ENCODE measurements at places on chromosomes 11 and 22.

- no peaks in the 10 kb centered on the region for H3K27me3 ChIP-seq
- no peak for DNase-seq
- H3K27ac ChIP-seq, result no peak overlapping the region
- H3K4me1 ChIP-seq, result no peaks in the 10 kb centered on the region
- H3K36me3 ChIP-seq, result no peaks in the 10 kb centered on the region
These were observed 72.1 kb downstream of the LRRC32 start for GRCh38 chr11:76598426-76598839.

DNA sequence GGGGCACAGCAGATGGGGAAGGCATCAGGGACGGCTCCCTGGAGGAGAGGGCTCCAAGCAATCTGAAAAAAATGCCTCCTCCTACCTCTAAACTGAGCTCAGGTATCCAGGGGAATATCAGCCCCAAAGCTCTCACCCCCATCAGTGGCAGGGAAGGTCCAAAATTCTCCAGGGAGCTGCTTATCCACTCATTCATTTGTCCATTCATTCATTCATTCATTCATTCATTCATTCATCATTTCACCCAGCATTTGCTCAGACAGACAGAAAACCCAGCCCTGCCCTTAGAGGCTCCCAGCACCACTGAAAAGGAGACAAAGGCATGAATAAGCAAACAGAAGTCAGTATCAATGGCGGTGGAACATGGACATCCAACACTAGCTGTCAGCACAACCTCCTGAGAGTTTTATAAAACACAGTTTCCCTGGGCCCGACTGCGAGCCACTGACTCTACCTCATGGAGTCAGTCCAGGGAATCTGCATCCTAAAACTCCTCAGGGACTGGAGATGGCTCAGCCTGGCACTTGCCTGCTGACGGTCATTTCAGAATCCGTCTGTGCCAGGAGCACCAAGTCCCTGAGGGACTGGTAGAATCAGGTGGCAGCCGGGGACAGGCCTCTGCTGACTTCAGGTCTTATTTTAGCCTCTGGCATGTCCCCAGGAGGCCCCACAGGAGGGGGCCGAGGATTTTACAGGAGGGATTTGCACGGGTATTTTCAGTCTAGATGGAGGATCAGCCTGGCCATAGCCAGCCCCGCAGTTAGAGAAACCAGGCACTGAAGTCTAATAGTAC, 164.6 kb downstream of the MN1 start:
- no peak overlapping the region for H3K27ac ChIP-seq
- no peaks in the 10 kb centered on the region for H3K27me3 ChIP-seq
- no peak for DNase-seq
- H3K36me3 ChIP-seq, result no peaks in the 10 kb centered on the region
- H3K4me3 ChIP-seq, result no peak overlapping the region

GRCh38 chr22:44243761-44244160, 63.0 kb downstream of the PARVG start:
- H3K27ac ChIP-seq, result no peak overlapping the region
- peaks cover 6% of the 10 kb centered on the region for H3K27me3 ChIP-seq
- no peaks in the 10 kb centered on the region for H3K4me1 ChIP-seq
- no peak for DNase-seq

DNA sequence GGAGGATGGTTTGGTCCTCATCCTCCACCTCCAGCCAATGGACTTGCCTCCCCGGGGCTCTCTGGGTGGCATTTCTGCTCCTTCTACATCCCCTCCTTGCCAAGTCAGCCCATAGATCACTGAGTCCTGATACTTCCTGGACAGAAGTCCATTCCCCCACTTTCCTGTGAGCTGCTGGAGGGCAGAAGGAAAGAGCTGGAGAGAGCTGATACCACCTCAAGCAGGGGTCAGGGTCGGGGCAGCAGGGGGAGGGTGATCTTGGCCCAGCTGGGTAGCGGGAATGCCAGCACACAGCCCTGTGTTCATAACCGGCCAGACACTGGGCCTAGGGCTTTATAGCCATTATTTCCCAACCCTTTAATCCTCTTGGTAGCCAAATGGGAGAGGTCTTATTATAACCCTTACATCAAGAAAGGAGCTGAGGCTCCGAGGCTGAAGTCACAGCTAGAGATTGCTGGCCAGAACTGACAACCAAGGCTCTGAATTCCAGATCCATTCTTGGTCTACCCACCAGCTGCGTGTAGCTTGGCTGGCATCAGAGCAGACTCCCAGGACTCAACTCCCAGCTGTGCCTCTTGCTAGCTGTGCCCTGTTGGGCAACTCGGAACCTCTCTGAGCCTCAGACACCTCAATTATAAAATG, 39.9 kb downstream of the CD6 start:
- H3K4me3 ChIP-seq, result no peak overlapping the region
- H3K36me3 ChIP-seq, result peaks cover 94% of the 10 kb centered on the region
- no peak overlapping the region for H3K27ac ChIP-seq
- no peaks in the 10 kb centered on the region for H3K27me3 ChIP-seq
- H3K4me1 ChIP-seq, result peaks cover 35% of the 10 kb centered on the region

DNA sequence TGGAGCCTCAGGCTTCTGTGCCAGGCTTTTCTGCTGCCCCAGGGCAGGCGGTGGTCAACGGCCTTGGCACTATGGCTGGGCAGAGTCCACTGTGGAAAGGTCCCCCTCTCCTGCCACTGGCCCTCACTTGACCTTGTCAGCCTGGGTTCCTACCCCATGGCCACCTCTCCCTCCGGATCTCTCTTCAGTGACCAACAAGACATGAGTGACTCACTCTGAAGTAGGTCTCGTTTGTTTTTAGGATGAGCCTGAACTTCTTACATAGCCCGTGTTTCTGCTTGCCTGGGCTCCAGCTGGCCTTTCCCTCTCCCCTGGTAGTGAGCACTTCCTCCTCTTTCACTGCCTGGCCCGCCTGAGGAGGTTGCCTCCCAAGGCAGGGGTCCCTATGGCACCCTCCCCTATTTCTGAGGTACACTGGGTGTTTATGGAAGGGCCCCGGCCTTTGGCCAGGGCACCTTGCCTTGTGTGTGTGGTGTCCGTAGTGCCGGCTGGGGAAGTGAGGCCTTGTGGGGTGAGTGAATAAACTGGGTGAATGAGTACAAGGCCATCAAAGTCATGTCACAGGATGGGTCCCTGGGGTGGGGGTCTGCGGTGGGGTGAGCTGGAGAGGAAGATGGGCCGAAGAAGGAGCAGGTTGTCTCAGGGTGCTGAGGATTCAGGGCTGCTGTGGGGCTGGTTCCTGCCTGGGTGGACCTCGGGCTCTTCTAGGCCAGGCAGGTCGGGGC, 5.0 kb downstream of the SHANK3 start:
- H3K36me3 ChIP-seq, result no peaks in the 10 kb centered on the region
- no peak for DNase-seq
- peaks cover 22% of the 10 kb centered on the region for H3K27me3 ChIP-seq

DNA sequence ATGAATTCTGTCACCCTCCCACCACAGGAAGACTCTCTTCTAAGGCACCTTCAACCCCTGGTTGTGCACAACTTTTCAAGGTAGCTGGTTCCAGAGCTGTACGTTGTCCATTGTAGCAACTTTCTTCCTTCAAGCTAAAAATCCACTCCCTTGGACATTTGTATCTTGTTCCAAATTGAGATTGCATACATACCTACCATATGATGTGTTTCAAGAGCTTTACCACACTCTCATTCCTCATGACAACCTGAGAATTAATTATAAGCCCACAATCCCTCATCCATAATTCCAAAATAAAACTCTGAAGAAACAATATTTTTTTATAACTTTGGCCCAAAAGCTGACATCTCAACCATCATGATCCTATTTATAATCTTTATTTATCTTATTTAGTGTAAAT, 3.0 kb downstream of the OR52W1 start:
- H3K4me1 ChIP-seq, result peaks cover 18% of the 10 kb centered on the region
- H3K36me3 ChIP-seq, result no peaks in the 10 kb centered on the region
- no peak overlapping the region for H3K27ac ChIP-seq
- DNase-seq, result no peak
- no peak overlapping the region for H3K4me3 ChIP-seq

GRCh38 chr22:31089160-31090100, 8.3 kb downstream of the SMTN start:
- H3K27ac ChIP-seq, result no peak overlapping the region
- peak; percentile 30 for DNase-seq
- no peak overlapping the region for H3K4me3 ChIP-seq
- no peaks in the 10 kb centered on the region for H3K36me3 ChIP-seq
- H3K27me3 ChIP-seq, result no peaks in the 10 kb centered on the region

GRCh38 chr11:94528551-94528950, 15.2 kb upstream of the FUT4 start:
- H3K27me3 ChIP-seq, result peaks cover 6% of the 10 kb centered on the region
- no peak for DNase-seq
- no peak overlapping the region for H3K4me3 ChIP-seq
- no peak overlapping the region for H3K27ac ChIP-seq
- H3K4me1 ChIP-seq, result no peaks in the 10 kb centered on the region

- no peaks in the 10 kb centered on the region for H3K4me1 ChIP-seq
- no peak for DNase-seq
- no peaks in the 10 kb centered on the region for H3K36me3 ChIP-seq
- no peak overlapping the region for H3K4me3 ChIP-seq
- H3K27me3 ChIP-seq, result no peaks in the 10 kb centered on the region
These were observed 621.2 kb downstream of the METTL15 start for GRCh38 chr11:28729339-28729738.

GRCh38 chr11:83162377-83162776, 5.4 kb downstream of the PCF11 start:
- H3K27me3 ChIP-seq, result no peaks in the 10 kb centered on the region
- DNase-seq, result peak; percentile 36
- peaks cover 27% of the 10 kb centered on the region for H3K36me3 ChIP-seq

DNA sequence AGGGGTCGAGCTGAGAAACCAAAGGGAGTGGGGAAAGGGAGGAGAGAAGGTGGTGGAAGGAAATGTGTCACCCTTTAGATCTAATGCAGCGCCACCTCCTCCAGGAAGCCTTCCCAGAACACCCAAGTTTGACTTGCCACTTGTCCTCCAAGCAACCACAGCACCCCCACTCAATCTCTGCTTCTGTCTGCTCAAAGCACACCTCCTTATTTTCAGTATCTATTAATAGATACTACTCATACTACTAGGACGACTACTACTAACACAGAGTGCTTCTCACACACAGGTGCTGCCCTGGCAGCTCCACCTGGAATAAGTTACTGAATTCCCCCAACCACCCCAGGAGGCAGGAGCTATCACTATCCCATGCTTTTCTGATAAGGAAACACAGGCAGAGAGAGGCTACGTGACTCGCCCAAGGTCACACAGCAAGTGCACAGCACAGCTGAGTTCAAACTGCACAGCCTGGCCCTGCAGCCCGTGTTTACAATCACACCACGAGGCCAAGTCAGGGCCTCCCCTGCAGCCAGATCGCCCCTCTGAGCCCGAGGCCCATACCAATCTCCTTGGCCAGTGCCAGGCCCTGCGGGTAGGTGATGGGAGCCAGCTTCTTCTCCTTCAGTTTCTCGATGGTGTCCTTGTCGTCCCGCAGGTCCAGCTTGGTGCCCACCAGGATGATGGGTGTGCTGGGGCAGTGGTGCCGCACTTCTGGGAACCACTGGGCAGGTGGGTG, 13.2 kb downstream of the RAC2 start:
- no peaks in the 10 kb centered on the region for H3K27me3 ChIP-seq
- H3K36me3 ChIP-seq, result peaks cover 64% of the 10 kb centered on the region
- H3K4me3 ChIP-seq, result no peak overlapping the region
- peak overlapping the region; percentile 97 for H3K27ac ChIP-seq
- peaks cover 96% of the 10 kb centered on the region for H3K4me1 ChIP-seq

DNA sequence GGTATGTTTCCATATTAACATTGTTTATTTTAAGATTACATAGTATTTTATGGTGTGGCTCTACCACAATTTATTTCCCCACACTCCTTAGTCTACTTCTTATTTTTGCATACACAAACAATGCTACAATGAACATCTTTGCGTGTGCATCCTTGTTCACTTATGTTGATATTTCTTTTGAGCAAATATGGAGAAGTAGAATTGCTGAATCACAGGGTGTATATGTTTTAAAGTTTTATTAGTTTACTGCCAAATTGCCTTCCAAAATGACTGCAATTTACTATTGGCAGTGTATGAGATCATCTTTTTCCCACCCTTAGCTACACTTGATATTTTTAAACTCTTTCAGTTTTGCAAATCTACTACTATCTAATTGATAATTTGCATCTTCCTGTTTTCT, 38.7 kb upstream of the FAR1 start:
- no peaks in the 10 kb centered on the region for H3K36me3 ChIP-seq
- no peak overlapping the region for H3K27ac ChIP-seq
- H3K4me3 ChIP-seq, result no peak overlapping the region
- H3K4me1 ChIP-seq, result no peaks in the 10 kb centered on the region
- DNase-seq, result no peak

DNA sequence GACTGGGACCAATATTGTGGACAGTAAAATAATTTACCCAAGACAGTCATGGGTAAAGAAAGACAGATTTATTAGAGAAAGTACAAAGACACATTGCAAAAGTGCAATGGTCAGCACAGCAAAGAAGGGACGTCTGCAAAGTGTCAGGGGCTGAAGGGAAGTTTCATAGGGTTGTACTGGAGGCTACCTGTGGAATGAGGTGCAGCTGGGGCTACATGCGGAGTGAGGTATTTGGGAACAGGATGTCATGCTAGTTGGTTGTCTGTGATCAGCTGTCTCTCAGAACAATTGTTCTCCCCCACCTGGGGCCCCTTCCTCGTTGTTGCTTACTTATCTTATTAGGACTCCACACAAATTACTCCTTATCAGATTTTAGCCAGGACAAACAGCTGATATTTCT, 11.4 kb upstream of the APOL3 start:
- H3K4me3 ChIP-seq, result no peak overlapping the region
- DNase-seq, result no peak
- no peaks in the 10 kb centered on the region for H3K27me3 ChIP-seq
- no peaks in the 10 kb centered on the region for H3K36me3 ChIP-seq

- no peak overlapping the region for H3K27ac ChIP-seq
- H3K27me3 ChIP-seq, result peaks cover 5% of the 10 kb centered on the region
- DNase-seq, result no peak
- no peaks in the 10 kb centered on the region for H3K4me1 ChIP-seq
These were observed 12.7 kb downstream of the C11orf91 start for GRCh38 chr11:33687733-33688479.

DNA sequence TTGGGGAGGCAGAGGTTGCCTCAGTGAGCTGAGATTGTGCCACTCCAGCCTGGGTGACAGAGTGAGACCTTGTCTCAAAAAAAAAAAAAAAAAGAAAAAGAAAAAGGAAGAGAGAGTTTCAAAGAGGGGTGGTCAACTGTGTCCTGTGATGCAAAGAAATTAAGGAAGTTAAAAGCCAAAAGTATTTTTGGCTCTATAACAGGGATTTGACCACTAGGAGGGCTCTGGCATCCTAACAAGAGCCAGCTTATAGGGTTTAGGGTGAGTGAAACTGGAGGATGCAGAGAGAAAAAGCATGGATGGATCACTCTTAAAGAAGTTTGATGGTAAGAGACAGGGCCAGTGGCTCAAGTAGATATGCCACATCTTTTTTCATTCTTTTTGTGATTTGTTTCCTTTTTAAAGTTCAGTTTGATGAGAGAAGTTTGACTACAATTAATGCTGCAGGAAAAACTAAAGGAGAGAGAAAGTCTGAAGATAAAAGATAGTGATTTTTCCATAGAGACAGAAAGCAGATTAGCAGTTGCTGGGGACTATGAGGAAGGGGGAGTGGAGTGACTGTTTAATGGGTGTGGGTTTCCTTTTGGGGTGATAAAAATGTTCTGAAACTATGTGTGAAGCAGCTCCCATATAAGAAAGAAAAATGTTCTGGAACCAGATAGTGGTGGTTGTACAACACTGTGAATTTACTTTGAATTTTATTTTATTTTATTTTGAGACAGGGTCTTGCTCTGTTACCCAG, 11.1 kb upstream of the MICAL2 start:
- H3K4me3 ChIP-seq, result no peak overlapping the region
- no peaks in the 10 kb centered on the region for H3K4me1 ChIP-seq
- H3K36me3 ChIP-seq, result no peaks in the 10 kb centered on the region
- no peak for DNase-seq

- H3K36me3 ChIP-seq, result no peaks in the 10 kb centered on the region
- no peak overlapping the region for H3K4me3 ChIP-seq
- H3K27me3 ChIP-seq, result no peaks in the 10 kb centered on the region
- no peak overlapping the region for H3K27ac ChIP-seq
- H3K4me1 ChIP-seq, result no peaks in the 10 kb centered on the region
These were observed 291.8 kb downstream of the MIAT start for GRCh38 chr22:26949193-26949592.
